ENCODE measurements at places on chromosomes 2 and 18.

- DNase-seq: no peak
Measured at GRCh38 chr18:36350251-36350651, 52.7 kb downstream of the FHOD3 start.

GRCh38 chr18:48367557-48367956 lies 41.6 kb downstream of the ZBTB7C start:
- no peak for DNase-seq

DNA sequence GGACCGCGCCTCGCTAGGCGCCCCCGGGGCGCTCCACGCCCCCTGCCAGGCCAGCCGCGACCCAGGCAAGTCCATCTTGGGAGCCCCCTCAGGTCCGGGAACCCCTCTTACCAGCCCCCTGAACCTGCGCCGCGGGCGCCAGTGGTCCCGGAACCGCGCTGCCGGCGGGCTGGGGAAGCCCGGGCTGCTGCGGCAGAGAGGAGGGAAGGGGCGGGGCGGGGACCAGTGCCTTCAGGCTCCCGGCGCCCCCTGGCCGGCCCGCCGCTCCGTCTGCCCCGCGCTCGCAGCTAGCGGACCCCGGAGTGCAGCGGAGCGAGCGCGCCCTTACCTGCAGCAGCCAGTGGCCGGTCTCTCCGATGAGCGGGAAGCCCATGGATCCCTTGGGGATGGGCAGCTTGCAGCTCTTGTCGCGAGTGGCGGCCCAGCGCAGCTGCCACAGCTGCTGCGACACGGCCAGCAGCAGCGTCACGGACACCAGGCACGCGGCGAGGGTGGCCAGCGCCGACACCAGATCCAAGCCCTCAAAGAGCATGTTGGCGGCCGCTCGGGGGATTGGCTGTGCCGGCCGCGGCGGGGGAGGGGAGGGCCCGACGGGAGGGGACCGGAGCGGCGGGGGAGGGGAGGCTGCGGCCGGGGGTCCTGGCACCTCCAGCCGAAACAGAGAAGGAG lies at the start of gene CYP26B1:
CYP26B1 (minus strand) TSS at position 560 of the 669 bp plus-strand sequence; CDS start at position 532, 28 bp downstream.
- DNase-seq: peak; percentile 45

GRCh38 chr2:73225513-73226360 lies 7.3 kb downstream of the PRADC1 start:
- no peak for DNase-seq

GRCh38 chr2:200125444-200126284 lies 170.3 kb downstream of the MAIP1 start:
- no peak for DNase-seq

DNA sequence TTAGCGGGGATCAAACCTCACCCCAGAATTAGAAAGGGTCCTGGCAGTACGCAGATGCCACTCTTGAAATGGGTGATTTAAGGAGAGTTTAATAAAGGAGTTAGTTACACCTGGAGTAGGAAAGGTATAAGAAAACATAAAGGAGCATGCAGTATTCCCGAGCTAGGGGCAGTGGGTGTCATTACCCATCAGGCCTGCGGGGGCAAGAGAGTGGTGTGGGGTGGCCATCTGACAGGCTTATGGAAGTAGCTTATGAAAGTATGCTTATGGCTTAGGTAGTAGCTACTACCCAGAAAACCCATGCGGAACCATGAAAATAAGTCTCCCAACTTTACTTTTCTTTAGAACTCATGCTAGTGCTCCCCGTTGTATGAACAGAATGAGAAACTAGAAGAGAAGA lies 568.9 kb upstream of the ACVR2A start:
- DNase-seq: no peak

- DNase-seq: no peak
Measured at GRCh38 chr2:143684551-143685320, 555.5 kb downstream of the ARHGAP15 start.

DNA sequence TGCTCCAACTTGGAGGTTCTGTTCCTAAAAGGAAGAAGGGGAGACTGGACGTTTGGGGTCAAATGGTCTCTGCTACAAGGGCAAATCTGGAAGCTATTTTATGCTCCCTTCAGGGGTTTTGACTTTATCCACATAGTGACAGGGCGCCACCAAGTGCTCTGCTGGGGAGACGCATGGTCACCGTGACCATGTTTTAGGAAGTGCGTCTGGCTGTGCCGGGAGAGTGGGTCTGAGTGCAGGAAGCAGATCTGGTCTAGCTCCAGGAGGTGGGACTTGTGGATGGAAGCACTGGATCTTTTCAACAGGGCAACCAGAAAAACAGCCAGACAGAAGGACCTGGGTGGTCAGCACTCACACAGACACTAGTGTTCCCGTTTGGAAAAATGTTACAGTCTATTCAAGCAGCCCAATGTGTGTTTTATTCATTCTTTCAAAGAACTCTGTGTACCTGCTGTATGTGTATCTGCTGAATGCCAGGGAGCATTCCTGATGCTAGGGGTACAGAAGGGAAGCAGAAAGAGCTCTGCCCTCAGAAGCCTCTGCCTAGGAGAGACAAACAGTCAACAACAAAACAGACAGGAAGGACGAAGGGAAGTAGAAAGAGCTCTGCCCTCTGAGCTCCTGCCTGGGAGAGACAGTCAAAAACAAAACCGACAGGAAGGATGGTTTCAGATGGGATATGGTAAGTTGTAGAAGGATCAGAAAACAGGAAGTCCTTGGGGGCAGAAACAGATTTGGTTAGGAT lies 14.3 kb downstream of the IMPA2 start:
- DNase-seq: peak; percentile 62

GRCh38 chr2:231925303-231926179 lies 655 bp downstream of the NPPC start:
- DNase-seq: peak; percentile 75

DNA sequence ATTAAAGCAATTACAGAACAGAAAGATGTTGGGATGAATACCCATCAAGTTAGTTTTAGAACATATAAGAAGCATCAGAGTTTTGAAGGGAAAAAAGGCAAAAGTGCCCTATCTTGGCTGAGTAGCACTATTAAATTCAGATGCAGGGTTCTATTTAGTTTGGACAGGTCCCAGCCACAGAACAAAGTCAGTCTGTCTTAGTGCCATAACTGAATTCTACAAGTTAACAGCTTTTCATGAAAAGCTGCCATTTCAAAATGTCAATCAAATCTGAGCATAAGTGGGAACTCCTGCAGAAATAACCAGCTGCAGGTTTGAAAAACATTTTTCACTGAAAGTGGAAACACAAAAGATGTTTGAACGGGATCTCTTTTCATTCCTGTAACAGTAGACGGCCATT lies 160.4 kb downstream of the SRBD1 start:
- no peak for DNase-seq

DNA sequence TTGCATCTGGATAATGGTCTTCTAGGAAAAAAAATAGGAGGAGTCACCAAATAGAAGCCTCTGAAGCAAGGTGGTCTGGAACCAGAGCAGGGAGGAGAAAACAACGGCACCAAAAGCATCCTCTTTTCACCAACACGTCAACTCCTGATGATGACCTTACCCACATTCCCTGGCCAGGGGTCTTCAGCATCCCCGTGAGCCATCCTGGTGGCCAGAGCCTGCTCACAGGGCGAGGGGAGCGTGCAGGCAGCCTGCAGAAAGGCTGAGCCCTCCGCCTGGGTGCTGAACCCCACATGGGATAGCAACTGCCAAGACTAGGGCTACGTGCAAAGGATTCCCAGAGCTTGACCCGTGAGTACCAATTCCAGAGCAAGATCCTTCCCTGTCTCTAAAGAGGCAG lies 191.0 kb downstream of the NDUFA10 start:
- peak; percentile 26 for DNase-seq

GRCh38 chr2:3428577-3428976 lies 49.1 kb downstream of the TRAPPC12 start:
- DNase-seq: no peak

DNA sequence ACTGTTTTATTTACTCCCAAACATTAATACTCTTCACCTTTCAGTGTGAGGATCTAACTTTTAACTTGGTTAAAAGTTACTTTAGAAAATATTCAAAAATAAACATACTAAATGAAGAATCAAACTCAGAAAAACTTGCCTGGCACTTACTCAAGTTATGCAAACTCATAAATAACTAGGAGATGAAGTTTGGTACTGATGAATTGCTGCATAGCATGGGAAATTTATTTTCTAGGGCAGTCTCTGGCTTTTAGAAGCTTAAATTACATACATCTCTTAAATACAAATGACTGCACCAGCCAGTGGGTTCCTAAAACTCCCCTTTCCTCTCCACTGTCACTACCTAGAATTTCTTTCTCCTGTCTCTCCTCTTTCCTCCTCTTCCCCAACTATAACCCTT lies 46.7 kb upstream of the CREB1 start:
- no peak for DNase-seq

DNA sequence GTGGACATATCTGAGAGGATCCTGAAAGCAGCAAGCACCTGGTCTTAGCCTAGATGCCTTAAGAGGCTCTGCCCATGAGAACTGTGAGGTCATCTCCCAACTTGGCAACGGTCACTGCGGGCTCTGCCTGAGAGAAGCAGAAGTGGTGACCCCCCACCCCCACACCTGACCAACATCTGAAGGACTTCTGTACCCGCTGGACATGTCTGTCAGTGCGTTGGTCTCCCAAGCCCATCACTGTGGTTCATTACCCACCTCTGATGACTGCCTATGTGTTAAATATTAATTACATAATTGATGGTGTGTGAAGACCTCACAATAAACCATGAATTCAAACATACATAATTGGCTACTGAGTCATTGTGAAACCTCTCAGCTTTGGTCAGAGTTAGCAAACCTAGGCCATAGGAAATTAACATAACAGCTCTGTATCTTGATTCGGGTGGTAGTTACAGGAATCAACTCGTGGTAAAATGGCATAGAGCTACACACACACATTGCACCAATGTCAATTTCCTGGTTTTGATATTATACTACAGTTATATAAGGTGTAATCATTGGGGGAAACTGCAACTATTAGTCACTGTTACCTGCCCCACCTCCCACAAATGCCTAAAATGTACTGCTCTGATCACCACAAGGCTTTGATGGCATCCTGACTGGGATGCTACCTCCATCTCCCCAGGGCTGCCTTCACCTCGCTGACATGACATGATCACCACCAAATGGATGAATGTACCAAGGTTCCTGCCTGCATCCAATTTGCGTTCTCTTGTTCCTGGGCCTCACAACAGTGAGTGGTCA lies 4.3 kb upstream of the GALNT1 start:
- no peak for DNase-seq

GRCh38 chr18:37508207-37508606 lies 57.4 kb downstream of the CELF4 start:
- DNase-seq: no peak

GRCh38 chr2:103174711-103175110 lies 412.9 kb downstream of the TMEM182 start:
- DNase-seq: no peak

DNA sequence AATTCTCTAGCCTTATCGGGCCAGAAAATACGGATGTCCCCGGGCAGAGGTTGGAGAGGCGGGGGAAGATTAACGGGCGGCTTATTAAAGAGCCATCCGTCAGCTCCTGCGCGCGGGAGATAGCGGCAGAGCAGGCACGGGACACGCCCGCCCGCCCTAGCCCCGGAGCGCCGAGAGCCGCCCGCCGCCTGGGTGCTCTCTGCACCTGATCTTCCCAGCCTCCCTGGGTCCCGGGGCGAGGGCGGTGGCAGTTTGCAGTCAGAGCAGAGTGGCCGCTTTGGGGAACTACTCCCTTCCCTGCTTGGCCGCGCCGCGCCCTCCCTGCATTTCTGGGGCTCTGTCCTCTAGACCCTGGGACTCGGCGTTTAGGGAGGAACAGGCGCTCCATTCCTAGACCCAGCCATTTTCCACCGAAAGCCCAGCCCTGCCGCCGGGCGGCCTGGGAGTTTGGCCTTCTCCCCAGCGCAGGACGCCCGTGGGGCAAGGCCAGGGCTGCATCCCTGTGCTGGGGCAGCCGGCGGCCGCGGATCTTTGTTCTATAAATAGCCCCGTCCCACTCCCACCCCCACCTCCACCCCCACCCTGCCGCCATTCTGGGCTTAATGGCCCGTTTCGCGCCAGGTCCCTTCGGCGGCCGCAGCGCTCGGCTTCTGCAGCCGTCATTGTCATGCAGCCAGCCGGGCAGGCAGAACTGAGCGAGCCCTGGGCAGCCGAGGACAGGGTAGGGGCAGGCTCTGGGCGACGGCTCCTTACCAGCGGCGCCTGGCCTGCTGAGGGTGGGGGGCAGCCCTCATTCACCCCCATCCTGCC lies 6.6 kb downstream of the GAD1 start:
- DNase-seq: no peak

DNA sequence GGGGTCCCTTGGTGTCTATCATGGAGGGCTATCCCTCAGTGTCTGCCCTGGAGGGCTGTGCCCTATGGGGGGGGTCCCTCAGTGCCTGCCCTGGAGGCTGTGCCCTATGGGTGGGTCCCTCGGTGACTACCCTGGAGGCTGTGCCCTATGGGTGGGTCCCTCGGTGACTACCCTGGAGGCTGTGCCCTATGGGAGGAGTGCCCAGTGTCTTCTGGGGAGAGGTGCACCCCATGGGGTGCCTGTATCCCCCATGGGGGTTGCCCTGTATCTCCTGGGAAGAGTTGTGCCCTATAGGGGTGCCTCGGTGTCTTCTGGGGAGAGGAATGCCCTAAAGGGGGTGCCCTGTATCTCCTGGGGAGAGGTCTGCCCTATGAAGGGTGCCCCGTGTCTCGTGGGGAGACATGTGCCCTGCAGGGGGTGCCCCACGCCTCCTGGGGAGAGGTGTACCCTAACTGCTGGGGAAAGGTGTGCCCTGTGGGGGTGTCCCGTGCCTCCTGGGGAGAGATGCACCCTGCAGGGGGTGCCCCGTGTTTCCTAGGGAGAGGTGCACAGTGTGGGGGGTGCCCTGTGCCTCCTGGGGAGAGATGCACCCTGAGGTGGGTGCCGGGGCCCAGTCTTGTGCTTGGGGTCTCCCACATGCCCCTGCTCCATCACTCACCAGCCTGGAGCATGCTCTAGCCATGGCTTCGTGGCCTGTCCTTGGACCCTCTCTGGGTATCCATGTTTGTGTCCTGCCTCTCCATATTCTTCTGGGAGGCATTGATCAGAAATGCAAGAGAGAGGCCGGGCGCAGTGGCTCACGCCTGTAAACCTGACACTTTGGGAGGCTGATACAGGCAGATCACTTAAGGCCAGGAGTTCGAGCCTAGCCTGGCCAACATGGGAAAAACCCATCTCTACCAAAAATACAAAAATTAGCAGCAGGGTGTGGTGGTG lies 215.6 kb downstream of the HDAC4 start:
- peak; percentile 31 for DNase-seq

GRCh38 chr2:40317046-40317445 lies 134.8 kb downstream of the SLC8A1 start:
- no peak for DNase-seq

GRCh38 chr2:46296840-46297545 lies at the start of gene EPAS1:
Gene EPAS1, plus strand, starts transcription at chr2:46297407. Its CDS starts 505 bp downstream, at chr2:46297912.
- DNase-seq: no peak

DNA sequence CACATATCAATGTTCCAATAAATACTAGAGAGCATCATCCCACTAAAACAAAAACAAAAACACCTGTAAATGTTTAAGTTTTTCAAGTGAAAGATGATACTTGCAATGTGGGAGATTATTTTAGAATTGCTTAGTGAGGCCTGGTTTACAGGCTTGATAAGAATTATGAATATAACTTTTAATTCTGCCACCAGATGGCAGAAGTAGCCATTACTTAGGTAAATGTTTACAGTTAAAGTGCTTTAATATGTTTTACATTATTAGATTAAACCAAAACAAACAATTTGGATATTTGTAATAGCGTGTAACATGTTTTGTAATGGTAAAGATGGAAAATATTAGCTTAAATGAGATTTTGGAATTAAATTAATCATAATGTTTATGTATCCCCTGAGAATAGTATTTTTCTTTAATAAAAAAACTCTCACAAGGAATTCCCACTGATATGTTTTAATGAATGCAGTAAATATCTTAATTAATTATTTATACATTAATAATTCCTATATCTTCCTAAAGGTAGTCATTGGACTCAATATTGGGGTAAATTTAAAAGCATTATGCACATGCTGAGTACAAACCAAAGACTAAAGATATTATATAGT lies 522.0 kb downstream of the SPAG16 start:
- DNase-seq: no peak

Data from mesothelial cell of epicardium (in vitro differentiated cells).